Kidney (tissue), 22 donors: ENCODE measurements at places on chromosomes 11 and 22.

DNA sequence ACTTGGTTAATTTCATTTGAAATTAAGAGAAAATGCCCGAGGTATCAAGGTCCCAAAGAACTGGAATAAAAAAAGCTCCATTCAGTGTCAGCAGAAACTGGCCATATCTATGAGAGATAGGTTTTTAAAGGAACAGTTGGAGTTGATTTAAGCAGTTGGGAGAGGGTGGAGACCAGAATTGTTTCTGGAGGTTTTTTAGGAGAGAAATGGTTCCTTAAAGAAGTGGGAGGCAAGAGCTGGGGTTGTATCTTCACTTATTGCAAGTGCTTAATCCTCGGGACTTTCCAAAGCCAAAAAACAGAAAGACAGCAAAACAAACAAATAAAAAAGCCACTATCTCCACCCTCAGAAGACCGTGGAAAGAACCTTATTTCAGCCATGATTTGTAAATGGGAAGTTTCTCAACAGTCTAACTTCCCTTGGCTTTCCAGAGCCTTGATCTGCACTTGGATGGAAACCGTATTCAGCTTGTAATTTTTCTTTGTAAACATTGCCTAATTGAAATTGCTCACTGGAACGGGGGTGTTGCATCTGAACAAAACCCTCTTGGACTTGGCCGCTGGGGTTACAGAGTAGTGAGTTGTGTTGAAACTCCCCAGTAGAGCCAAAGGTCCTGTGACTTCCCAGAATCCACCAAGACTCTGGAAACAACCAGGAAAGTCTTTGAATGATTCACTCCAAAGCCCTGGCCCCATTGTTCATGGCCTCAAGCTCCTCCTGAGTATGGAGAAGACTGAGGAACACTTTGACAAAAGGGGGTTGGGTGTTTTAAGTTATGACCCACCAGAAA, 115.6 kb downstream of the SLC1A2 start:
- DNase-seq = peak; percentile 69

GRCh38 chr11:1751531-1751921, 1.1 kb upstream of the IFITM10 start:
- DNase-seq = no peak

DNA sequence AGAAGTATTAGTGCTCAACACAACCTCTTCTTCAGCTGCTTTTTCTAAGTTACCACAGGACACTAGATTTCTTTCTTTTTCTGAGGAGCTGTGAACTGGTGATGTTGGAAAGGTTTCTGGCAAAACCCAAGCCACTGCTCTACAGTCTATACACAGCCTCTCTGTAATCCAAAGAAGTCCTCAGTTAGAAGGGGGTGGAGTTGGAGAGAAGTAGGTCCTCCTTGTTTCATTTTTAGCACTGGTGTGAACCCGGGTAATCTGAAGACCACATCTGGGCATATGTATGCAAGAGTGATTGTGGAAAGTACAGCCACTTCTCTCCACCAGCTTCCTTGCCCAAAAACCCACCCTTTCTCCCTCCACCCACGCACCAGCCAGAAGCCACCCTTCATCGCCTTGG, 1168.1 kb downstream of the LRRC4C start:
- DNase-seq = no peak

DNA sequence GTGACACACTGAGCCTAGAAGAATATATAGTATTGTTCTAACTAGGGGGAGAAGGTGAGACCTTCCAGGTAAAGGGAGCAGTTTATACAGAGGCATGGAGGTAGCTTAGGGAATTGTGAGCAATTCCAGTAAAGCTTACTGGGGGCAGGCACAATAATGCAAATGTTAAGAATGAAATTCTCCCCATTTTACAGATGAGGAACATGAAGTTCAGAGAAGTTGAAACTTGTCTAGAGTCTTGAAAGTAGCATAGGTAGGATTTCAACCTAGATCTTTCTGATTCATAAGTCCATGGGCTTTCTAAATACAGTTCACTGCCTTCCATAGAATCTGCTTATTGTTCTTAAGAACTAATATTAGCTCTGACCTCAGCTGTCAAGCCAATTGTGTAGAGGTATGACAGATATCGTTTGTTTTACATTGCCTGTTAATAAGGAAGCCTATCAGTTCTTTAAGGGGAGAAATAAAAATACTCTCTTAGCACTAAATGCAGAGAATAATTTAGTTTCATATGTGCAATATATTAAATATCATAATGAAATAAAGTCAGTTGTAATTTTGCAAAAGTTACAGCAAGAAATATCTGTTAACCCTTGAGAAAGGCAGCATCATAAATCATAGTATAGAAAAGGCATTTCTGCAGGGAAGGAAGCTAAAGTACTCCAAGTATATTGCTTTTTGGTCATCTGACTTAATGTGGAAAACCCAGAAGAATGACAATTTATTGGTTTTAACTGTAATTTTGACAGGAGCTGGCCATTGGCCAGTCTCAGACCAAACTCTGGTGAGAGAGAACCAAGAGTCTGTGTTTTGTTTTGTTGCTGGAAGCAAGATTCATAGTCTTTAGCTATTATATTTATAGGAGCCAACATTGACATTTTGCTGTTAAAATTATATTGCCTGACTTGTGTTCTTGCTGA, 181.8 kb downstream of the UVRAG start:
- DNase-seq = peak; percentile 36

- no peak for DNase-seq
Measured at GRCh38 chr11:34158661-34159060, 53.2 kb downstream of the NAT10 start.

DNA sequence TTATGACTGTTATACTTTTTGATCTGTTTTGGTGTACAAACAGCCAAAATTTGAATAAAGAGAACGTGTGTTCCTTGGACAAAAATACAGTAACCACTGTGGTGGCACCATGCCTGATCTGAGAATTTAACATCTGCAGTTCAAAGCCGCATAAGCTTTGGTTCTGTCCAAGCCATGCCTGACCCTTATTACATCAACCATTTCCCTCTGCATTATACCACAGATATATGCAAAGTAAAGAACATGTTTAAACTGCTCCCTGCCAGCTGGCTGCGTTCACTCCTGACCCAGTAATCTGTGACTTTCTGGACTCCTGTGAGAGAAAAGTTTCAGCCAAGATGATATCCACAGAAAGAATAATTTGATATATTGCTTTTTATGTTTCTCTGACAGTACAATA, 890.5 kb upstream of the ANO3 start:
- no peak for DNase-seq

- DNase-seq = no peak
Measured at GRCh38 chr11:69652999-69653398, 12.0 kb downstream of the CCND1 start.

DNA sequence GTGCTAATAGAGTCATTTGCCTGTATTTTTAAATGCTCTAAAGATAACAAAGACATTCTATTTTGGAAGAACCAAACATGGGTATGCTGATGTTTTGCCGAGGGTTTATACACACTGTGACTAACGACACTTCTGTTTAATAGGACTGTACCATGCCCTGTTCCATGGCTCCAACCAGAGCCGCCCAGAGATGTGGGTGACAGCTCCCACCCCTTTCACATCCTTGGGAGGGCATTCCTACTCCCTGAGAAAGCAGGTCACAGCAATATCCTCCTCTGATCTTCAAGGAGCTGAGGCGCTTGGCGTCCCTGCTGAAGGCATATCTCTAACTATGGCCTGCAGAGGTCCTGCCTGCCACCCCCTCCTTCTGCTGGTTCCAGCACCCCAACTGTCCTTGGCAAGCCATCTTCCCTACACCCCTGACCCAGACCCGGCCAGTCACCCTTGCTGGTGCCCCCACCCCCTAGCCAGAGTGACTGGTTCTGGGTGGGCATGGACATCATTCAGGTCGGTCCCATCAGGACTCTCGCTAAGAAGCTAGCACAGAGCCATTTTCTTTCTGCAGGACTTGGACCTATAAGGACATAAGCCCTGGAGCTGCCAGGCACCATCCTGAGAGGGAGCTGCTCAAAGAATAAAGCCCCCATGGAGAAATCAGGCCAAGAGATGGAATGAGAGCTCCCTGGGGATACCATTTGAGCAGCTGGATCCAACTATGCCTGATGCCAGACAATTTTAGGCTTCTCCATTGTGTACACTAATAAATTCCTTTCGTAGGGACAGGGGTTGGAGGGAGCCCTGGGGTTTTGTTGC, 381.3 kb downstream of the CTTN start:
- DNase-seq = no peak

GRCh38 chr11:12771875-12772274, 97.7 kb downstream of the TEAD1 start:
- DNase-seq = no peak

- no peak for DNase-seq
Measured at GRCh38 chr22:31486951-31487350, 2.7 kb downstream of the EIF4ENIF1 start.

DNA sequence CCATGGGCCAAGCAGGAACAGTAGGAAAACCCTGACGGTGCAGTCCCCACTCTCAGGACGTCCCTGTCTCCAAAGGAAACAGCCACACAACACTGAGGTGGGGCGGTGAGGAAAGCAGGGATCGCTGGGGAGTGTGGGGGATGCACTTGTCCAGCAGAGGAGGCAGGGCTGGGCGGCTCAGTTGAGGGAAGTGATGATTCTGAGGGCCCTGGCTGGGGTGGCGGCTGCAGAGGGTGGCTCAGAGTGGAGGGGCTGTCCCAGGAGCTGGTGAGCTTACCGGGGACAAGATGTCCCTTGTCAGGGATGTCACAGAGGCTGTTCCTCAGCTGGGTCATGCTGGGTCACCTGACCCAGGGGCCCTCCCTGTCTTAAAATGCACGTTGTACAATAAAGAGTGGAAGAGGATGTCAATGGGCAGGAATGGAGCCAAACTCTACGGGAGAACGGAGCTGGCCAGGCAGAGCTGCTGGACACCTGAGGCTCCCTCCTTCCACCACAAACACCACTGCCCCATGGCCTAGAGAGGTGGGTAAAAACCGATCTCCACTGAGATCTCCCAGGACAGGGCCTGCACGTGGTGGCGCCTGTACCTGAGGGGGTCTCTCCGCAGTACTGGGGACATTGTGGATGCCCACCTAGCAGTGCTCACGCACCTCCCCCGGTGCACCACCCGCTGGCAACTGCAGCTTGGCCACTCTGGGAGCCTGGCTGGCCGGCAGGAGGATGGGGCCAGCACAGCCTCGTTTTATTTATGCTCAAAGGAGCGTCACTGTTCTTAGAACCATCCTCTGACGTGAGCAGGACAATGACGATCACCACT, 9.7 kb upstream of the EFCAB6 start:
- no peak for DNase-seq
